ENCODE measurements at places on chromosomes 4 and X. TPM values are rescaled to one million over a fixed set of nuclear protein-coding genes. Genes with fewer than 3 reads are reported as not detected.

DNA sequence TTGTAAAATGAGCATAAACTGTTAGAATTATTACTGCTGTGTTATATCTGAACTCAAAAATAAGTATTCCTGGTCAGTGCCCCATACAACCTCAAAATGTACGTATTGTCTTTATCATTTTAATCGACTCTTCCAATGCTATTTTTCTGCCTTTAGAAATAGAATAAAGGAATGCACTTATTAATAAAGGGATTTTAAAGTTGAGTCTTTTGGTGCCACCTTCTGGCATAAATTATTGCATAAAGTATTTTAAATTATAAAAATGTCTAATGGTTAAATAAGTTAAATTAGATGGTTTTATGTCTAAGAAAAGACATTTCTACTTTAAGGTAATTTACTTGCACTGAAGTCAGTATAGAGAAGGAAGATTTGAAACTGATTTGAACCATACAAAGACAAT lies 424.0 kb upstream of the NDST4 start:
- DNase-seq: peak; percentile 7

DNA sequence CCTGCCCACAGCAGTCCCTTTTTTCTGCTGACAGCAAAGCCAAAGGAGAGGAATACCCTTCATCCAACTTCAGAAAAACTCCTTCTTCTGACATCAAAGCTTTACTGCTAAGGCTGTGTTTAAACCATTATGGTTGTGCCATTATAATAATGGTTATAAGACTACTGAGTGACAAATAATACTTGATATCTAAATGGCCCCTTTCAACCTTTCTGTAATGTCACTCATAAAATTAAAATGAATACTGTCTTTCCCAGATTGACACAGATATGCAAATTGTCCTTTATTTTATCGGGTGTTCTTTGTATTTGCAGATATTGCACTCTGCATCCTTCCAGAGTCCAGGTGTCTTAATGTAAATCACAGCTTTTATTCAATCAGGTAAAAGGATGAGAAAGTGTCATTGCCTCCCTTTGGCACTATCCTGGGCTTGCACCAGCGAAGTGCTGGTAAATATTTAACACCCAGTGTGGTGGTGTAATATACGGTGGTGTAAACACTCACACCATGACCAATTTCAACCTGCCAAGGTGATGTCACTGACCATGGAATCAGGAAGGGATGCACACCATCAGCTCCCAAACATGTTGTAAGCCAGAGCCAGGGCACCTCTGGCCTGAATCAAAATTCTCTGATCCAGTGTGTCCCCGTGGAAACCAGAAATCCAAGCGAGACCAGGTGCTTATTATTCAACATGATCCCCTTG lies 139.4 kb upstream of the TENM3 start:
- DNase-seq: no peak

GRCh38 chr4:74473155-74473811 lies 28.3 kb downstream of the AREG start:
- no peak for DNase-seq

GRCh38 chr4:171203425-171203824 lies 609.8 kb upstream of the GALNTL6 start:
- DNase-seq: no peak

- no peak for DNase-seq
These were observed 151.0 kb downstream of the NHS start for GRCh38 chrX:17525762-17526555.

- no peak for DNase-seq
These were observed 422.6 kb upstream of the DIPK2B start for GRCh38 chrX:45623266-45623665.

DNA sequence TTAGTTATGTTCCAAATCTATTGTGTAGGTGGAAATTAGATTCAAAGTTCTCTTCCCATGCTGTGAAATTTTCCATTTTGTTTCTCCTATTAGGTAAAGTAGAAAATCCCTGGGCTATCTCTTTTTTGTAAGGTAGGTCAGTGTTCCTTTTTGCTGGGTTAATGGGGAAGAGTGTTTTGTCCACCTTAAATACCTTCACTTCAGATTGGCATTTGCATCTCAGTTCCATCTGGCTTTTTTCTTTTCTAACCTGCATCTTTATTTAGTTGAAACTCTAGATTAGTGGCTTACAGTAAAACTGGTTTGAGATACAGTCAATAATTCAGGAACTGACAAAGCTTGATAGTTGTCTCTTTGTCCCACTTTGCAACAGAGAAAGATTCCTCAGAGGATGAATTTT lies 1115.8 kb downstream of the PDHA2 start:
- DNase-seq: no peak

DNA sequence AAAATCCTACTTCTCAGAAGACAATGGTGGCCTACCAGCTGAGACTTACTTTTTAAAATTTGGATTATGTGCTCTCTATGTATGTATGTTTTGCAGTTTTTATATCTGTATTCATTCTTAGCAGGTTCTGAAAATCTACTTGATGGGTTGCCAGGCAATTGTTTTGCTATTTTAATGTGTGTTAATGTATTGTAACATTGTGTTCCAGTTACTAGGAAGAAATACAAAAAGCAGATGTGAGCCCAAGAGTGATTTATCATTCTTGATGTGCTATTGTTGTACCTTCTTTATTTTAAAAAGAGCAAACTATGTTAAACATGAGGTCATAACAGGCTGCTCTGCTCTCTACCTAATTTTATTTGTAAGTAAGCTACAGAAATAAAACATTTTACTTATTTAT lies 81.9 kb downstream of the REPS2 start:
- peak; percentile 64 for DNase-seq

GRCh38 chr4:150078041-150078578 lies at the start of gene DCLK2:
TSS of gene DCLK2 (plus strand) at chr4:150078445. CDS start at chr4:150079028, 583 bp downstream.
- DNase-seq: peak; percentile 92

GRCh38 chr4:150056569-150056968 lies 21.7 kb upstream of the DCLK2 start:
- DNase-seq: no peak

GRCh38 chrX:125378770-125379169 lies 59.1 kb downstream of the TEX13C start:
- no peak for DNase-seq

DNA sequence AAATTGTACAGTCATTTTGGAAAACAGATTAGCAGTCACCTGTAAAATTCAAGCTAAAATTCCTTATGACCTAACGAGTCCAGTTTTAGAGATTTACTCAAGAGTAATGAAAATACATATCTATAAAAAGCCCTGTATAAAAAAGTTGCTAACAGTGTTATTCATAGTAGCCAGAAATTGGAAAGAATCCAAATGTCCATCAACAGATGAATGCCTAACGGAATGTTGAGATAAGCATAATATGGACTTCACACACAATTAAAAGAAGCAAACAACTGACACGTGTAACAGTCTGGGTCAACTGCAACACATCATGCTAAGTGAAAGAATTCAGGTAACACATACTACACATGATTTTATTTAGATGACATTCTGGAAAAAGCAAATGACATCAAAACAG lies 584.8 kb upstream of the AGA start:
- no peak for DNase-seq

GRCh38 chrX:139187738-139188137 lies 342.8 kb upstream of the F9 start:
- no peak for DNase-seq

DNA sequence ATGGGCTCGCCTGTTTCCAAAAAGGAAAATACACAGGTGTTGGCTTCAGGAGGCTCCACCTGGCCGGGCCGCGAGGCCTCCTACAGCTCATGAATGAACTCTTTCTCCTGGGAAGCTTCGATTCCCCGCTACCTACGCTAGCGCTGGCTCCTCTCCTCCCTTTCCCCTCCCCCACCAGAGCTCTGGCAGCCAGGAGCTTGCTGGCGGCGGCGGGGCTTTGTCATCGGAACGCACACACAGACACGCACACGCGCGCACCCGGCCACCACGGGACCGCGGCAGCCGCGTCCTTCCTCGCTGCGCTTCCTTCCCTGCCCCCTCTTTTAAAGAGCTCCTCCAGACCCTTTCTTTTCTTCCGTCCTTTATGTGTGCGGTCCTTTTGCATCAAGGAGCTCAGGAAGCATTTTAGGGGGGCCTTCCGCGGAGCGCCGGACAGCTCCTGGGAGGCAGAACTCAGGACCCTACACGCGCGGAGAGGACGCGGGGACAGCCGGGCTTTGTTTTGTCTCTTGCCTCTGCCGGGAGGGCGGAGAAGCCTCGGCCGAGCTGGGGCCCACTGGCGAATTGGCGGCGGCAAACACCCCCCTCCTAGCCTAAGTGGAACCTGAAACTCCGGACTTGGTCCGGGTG lies 70.2 kb upstream of the BCOR start:
- DNase-seq: peak; percentile 54

- no peak for DNase-seq
These were observed 19.3 kb upstream of the ZNF81 start for GRCh38 chrX:47817421-47817820.

- peak; percentile 59 for DNase-seq
These were observed 441.9 kb downstream of the SPRY1 start for GRCh38 chr4:123838474-123838873.

- DNase-seq: no peak
These were observed 4.5 kb upstream of the GBA3 start for GRCh38 chr4:22688236-22688635.

DNA sequence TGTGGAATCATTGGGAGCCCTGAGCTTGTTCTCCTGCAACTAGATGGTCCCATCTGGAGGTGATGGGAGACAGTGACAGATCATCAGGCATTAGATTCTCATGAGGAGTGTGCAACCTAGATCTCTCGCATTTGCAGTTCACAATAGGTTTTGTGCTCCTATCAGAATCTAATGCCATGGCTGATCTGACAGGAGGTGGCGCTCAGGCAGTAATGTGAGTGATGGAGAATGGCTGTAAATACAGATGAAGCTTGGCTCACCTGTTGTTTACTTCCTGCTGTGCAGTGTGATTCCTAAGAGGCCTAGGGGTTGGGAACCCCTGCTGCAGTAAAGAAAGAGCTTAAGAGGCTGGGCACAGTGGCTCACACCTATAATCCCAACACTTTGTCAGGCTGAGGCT lies 42.2 kb upstream of the PUDP start:
- no peak for DNase-seq

DNA sequence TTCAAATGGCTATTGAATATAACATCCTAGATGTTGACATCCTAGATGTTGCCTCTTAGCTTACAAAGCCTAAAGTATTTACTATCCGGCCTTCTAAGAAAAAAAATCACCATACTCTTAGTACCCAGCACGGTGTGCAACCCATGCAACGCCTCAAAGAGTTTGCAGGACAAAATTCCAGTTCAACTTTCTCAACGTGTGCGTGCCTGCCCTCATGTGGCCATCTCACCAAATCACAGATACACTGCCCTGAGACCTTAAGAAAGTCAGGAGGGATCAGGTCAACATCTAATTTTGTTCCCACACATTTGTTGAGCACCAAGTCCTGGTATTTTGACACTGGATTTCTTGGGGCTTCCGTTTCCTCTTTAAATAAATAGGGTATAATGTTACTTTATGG lies 68.3 kb downstream of the CRMP1 start:
- no peak for DNase-seq

DNA sequence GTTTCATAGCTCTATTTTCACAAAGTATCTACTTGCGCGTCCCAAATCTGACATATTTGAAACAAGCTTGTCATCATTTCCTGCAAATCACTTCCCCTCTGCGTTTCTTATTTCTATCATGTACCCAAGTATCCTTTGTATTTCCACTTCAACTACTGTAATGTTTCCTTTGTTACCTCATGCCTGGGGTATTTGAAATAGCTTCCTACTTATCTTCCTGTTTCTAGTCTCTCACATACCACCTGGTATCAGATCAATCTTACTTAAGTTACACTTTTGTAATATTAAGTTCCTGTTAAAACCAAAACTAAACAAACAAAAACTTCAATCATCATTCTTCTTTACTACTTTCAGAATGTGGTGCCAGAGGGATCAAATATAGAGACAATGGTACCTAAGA lies 93.6 kb upstream of the SMAD1 start:
- peak; percentile 16 for DNase-seq

GRCh38 chr4:35342833-35343232 lies 901.5 kb downstream of the ARAP2 start:
- peak; percentile 4 for DNase-seq

GRCh38 chrX:118349188-118349587 lies 3.3 kb downstream of the WDR44 start:
- DNase-seq: no peak

WNK3 gene
- 4.3 TPM for total RNA-seq

MAGEA10 gene
- total RNA-seq: not detected

GPR101 gene
- total RNA-seq: not detected

TEC gene
- 0.40 TPM for total RNA-seq

CLCN4 gene
- total RNA-seq: 15.2 TPM

ATP2B3 gene
- total RNA-seq: 0.18 TPM

CSTF2 gene
- total RNA-seq: 8.4 TPM

VCX3B gene
- total RNA-seq: not detected

MTMR8 gene
- 2.0 TPM for total RNA-seq

NLGN4X gene
- total RNA-seq: 3.1 TPM

CORIN gene
- 1.0 TPM for total RNA-seq

KCND1 gene
- total RNA-seq: 0.66 TPM

Measured in muscle of leg (tissue), 16 donors.